ENCODE measurements at places on chromosomes 16 and 17.

- no peak for DNase-seq
Observed at GRCh38 chr17:63440127-63440769, 5.9 kb downstream of the CYB561 start.

DNA sequence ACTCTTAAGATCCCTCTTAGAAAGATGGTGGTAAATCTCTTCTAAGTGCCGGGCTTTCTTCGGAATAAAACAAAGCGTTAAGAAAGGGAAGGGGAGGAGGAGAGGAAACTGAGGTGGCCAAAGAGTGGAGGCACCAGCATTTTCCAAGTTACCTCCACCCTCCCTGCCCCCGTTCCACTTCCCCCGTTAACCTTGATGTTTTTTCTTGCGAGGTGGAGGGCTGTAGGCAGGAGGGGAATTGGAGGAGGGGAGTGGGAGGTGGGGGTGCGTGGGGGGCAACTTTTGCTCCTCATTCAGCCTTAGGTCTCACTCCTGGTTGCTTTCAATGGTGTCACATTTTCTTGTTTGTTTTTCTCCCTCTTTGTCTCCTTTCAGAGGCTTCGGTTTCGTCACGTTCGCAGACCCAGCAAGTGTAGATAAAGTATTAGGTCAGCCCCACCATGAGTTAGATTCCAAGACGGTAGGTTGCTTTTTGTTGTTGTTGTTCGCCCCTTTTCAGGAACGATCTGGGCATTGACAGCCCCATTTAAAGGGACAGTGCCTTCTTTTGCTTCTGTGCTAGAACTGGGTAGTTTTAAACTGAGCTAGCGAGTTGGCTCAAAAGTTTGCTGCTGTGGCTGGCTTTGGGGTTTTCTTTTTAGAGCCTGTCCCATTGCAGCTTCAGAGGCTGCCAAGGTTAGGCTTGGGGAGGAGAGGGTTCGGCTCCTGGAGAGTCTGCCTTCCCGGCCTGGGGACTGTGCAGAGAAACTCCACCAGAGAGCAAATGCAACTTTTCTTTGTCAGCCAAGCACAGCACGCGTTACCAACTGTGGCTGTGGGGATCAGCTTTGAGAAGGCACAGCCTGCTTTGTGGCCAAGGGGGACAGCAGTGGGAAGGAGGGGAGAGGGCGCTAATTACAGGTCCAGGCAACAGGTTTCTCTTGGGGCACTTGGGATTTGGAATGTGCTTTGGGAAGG lies 1.9 kb downstream of the MSI2 start:
- DNase-seq, result no peak

DNA sequence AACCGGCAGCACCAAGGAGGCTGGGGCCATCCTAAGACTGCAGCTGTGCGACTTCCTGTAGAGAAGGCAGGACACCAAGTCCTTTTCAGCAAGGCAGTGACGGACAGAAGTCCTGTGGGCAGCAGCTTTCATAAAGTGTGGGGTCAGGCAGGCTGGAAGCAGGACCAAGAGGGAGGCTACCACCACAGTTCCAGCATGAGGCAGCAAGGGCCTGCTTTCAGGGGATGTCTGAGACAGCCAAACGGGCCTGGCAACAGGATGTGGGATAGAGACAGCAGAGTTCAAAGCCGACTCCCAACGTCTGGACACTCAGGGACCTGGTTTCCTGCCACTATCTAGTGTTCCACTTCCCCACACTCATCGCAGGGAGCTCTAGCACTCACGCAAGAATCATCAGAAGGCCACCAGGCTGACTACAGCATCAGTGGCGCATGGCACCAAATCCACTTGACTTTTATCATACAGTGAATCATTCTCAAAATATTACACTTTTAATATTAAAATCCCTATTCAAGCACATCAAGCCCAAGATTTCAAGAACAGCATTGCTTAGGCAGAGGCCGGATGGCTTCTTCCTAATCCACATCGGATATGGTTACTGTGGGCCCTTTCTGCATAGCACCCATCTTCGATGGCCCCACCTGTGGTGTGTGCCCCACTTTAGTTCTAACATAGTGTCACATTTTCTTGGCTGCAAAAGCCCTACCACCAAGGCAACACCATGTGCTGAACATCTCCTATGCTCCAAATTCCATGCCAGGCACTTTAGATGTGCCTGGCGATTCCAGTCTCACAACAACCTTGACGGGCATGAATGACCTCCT lies 5.2 kb downstream of the USP7 start:
- peak; percentile 63 for DNase-seq

DNA sequence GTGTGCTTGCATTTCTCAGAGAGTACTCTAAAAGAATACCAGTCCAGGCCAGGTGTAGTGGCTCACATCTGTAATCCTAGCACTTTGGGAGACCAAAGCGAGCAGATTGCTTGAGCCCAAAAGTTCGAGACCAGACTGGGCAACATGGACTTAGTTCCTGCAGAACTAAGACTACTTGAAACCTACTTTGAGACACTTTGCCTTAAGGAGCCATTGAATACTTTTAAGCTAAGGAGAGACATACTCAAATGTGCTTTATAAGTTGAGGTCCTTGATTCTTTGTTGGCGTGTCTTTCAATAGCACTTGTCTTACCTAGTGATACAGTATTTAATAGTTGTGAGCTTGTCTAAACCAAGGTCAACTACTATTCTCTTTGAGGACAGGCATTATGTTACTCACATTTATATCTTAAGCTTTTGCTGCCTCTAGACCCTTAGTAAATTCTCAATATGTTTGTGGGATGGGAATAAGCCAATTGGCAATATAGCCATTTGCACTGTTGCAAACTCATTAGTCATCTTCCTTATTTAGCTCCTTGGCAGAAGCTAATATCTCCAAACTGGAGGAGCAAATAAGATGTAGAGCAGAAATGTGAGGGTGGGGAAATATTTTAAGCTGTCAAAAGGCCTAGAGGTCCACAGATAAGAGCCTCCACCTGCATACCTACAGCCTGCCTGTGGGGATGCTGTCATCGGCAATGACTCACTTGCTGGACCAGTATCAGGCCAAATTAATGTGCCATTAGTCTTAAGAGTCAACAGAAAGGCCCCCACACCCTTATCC lies 16.3 kb downstream of the SCPEP1 start:
- no peak for DNase-seq

DNA sequence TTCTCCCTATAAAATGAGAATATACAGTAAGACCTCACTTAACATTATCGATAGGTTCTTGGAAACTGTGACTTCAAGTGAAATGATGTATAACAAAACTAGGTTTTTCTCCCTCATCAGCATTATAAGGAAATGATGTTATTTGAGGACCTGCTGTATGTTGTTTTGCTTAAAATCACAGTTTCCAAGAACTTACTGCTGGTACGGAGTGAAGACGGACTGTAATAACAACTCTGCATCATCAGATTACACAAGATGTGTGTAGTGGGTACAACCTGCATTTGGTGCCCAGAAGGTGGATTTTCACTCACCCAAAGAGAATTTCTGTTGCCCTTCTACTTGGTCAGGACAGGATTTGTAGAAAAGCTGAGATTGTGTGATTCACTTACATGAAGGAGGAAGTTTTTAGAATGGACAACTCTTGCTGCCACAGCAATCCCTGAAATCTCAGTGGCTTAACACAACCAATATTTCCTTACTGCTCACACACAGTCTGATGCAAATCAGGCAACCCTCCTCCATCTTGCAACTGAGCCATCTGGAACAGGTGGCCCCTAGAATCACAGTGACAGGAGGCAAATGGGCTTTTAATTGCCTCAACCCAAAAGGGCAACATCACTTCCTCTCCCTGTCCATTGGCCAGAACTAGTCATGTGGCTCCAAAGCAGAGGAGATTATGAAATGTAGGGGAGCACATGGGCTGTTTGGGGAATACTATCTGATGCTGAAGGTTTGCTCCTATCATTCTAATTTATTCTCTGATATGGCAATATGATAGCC lies 67.6 kb upstream of the CACNG5 start:
- DNase-seq, result no peak

DNA sequence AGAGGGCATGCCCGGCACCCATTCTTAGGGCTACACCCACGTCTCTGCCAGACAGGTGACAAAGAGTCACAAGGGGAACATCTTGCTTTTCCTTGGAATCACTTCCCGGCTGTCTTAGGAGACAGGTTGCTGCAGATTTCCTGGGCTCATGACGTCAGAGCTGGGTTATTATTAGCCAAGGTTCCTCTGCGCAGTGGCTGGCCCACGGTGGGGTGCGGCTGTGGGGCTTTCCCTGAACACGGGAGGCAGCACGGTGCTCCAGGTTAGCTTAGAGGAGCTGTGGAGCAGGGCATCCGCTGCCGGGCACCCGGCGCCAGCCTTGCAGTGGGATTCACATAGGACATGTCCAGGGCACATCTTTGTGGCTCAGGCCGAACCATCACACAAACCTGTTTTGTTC lies 118.0 kb upstream of the PLCG2 start:
- no peak for DNase-seq

DNA sequence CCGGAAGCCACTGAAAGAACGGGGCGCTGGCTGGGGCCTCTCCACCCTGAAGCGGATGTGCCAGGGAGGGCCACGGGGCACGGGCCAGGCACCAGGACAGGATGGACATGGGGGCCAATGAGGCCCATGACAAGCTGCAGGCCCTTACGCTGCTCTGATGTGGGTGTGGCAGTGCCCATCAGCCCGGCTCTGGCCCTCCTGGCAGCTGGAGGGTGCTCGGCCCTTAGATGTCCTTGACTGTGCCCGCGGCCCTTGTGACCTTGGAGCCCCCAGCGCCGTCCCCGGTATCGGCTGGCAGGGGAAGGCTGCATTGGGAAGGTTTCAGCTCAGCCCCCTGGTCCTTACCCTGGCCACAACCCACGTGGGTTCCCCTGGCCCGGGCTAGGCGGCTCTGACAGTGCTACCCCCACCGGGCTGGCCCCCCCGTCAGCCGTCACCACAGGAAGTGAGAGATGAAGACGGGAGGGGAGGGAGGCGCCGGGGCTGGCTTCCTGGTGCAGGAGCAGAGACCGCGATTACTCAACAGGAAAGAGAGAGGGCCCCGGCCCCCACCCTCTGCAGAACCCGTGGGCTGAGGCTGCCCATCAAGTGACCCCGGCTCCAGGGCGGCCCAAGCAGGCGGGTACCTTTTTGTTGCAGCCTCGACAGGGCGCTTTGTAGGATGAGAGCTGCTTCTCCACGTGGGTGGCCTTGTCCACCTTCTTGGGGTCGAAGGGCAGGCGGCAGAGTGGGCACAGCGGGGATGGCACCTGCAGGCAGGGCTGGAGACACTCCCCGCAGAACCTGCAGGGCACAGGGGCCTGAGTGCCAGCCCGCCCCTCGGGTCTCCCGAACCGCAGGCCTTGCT lies 5.3 kb downstream of the RNF166 start:
- DNase-seq, result peak; percentile 98

GRCh38 chr16:80788027-80788426 lies 16.4 kb downstream of the CDYL2 start:
- no peak for DNase-seq

GRCh38 chr16:51490866-51491265 lies 339.8 kb upstream of the SALL1 start:
- DNase-seq, result no peak

GRCh38 chr16:29974291-29975133 lies 844 bp downstream of the TAOK2 start:
- DNase-seq, result no peak

- no peak for DNase-seq
Observed at GRCh38 chr16:12559714-12560113, 244.0 kb downstream of the CPPED1 start.

GRCh38 chr17:76481071-76481655 lies 13.8 kb downstream of the AANAT start:
- no peak for DNase-seq

DNA sequence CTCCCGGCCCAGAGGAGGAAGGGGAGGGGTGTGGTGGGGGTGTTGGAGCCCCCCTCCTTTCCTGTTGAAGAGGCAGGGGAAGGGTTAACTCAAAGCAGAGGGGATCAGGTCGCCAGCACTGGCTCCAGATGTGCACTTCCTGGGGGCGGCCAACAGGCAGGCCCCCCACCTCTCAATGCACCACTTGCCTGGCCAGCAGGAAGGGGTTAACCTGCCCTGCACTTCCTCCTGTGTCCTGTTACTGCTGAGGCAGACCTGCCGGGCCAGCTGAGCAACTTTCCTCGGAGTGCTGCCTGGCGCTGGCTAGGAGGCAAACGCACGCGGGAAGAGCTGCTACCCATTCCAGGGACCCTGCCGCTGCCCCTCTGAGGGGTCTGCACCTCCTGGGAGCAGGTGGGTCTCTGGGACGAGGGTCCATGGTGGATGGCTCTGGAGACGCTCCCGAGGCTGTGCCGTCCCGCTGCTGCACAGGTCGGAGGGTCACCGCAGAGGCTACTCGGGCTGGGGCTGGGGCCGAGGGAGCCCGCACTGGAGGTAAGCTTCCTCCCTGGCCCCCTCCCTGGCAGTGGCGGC lies at the start of gene EPN3:
Gene EPN3 (plus strand): TSS at position 284 of the 573 bp plus-strand sequence. CDS start 3,822 bp downstream, outside the sequence.
- no peak for DNase-seq

DNA sequence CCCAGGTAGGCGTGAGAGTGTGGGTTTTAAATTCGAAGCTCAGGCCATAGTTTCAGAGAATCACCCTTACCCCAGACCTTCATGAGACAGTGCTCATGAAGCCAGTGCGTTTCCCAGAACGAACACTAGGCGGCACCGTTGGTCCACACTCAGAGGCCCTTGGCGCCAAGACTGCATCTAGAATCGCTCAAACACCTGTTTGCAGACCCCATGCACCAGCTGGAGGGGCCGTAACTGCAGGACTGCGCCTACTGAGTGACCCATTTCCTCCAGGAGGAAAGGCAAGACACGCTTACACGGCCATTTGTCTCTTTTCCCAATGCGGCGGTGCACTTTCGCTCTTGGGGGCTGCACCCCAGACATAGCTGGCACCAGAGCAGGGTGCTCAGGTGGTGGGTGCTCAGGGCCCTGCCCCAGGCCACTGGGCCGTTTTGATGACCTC lies 34.0 kb downstream of the ADGRG5 start:
- DNase-seq, result peak; percentile 54

GRCh38 chr16:56414366-56414765 lies 11.0 kb downstream of the AMFR start:
- no peak for DNase-seq

DNA sequence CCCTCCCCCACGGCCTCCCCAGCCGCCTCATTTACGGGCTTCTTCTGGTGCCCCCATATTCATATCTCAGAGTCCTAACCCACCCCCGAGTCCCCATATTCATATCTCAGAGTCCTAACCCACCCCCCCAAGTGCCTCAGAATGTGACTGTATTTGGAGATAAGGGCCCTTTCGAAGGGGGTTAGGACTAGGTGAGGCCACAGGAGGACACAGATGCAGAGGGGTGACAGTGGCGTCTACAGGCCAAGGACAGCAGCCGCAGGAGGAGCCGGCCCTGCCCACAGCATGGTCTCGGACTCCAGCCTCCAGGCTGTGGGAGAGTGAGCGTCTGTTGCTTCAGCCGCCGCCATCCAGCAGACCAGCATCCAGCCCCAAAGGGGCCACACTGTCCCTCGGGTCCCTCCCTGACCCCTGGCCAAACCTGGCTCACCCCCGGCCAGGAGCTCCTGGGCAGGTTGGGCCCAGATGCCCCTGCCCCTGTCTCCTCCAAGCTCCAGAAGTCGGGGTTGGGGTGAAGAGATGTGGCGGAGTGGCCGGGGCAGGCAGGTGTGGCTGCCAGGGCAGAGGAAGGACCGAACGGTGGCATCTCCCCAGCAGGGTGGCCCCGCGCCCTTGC lies 25.5 kb downstream of the CACNA1H start:
- no peak for DNase-seq

- DNase-seq, result peak; percentile 58
Observed at GRCh38 chr17:17440010-17440843, 36.6 kb upstream of the MED9 start.
